Sigmoid colon (tissue), 7 donors: ENCODE measurements at places on chromosomes 11 and 22. TPM values are rescaled to one million over a fixed set of nuclear protein-coding genes. Genes with fewer than 3 reads are reported as not detected.

- no peak for DNase-seq
These were observed 64.3 kb upstream of the ZC3H12C start for GRCh38 chr11:110028921-110029320.

DUSP8 gene
- polyA plus RNA-seq = 12.7 TPM

GRCh38 chr11:70268526-70268925 lies 2.0 kb upstream of the PPFIA1 start:
- no peak for DNase-seq

GRCh38 chr11:127106938-127107337 lies 106.4 kb upstream of the KIRREL3 start:
- no peak for DNase-seq

- no peak for DNase-seq
These were observed 40.3 kb upstream of the MPEG1 start for GRCh38 chr11:59253001-59253400.

PANX2 gene
- 0.60 TPM for polyA plus RNA-seq

DNA sequence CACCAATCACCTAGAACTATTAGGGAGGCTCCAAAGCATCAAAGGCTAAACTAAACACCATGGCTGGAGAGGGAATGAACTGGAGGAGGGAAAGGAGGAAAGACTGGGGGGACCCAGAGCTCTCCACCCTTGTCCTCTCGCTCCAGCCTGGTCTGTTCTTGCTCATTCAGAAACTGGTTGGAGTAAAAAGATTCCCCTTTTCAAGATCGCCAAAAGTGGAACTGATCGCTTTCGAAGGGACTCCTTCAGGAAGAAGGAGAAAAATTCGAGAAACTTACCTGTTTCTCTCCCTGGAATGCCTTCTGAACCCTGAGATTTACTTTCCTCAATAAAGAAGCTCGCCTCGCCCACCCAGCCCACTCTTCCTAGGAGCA lies 46.9 kb downstream of the OR4D9 start:
- no peak for DNase-seq

GAL3ST3 gene
- polyA plus RNA-seq = not detected

DNA sequence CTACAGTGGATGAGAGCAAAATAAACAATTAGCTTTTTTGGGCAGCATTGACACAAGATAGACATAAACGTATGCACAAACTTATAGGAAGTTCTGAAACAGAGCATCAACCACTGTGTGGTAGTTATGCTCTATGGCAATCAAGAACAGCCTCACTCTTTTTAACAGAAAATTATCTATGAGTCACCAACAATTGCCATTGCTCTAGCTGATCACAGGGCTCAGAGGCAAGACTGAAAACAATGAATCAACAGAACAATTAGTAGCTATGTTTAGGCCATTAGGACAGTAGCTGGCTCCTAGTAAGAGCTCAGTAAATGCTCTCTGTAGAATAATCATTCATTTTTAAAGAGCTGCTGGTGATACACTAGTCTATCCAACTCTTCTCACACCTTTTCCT lies 34.9 kb upstream of the PICALM start:
- DNase-seq = no peak

ARHGAP20 gene
- polyA plus RNA-seq = 0.70 TPM

GRCh38 chr11:67287355-67288197 lies 1.5 kb upstream of the ANKRD13D start:
- DNase-seq = peak; percentile 59
